Stimulated activated CD4-positive, alpha-beta T cell treated with anti-CD3 and anti-CD28 coated beads, Interleukin-4, amount 100 ng/mL, for 4 hours (primary cell): ENCODE measurements at places on chromosomes 6 and 20.

DNA sequence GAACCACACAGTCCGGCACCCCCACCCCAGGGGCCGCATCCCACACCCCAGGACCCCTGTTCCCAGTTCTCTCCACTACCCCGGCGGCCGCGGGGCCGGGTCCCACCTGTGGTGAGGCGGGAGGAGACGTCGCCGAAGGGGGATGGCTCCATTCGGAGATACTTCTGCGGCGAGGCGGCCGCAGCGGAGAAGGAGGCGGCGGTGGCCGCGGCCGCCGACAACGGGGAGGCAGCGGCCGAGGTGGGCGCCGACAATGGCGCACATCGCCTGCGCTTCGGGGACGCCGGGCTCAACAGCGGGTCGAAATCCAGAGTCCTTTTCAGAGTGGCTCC lies 723 bp downstream of the AKIRIN2 start:
- no peak for DNase-seq

DNA sequence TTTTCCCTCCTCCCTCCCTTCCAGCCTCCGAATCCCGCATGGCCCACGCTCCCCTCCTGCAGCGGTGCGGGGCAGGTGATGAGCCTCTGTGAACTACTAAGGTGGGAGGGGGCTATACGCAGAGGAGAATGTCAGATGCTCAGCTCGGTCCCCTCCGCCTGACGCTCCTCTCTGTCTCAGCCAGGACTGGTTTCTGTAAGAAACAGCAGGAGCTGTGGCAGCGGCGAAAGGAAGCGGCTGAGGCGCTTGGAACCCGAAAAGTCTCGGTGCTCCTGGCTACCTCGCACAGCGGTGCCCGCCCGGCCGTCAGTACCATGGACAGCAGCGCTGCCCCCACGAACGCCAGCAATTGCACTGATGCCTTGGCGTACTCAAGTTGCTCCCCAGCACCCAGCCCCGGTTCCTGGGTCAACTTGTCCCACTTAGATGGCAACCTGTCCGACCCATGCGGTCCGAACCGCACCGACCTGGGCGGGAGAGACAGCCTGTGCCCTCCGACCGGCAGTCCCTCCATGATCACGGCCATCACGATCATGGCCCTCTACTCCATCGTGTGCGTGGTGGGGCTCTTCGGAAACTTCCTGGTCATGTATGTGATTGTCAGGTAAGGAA lies at the start of gene OPRM1:
Gene OPRM1 (plus strand): TSS at position 10 of the 612 bp plus-strand sequence. CDS start 305 bp downstream, at position 315.
- DNase-seq: peak; percentile 3

- no peak for DNase-seq
These were observed 17.3 kb downstream of the PPP1R3G start for GRCh38 chr6:5102267-5102970.

- DNase-seq: no peak
These were observed 171.2 kb upstream of the SULF2 start for GRCh38 chr20:47956268-47956995.

DNA sequence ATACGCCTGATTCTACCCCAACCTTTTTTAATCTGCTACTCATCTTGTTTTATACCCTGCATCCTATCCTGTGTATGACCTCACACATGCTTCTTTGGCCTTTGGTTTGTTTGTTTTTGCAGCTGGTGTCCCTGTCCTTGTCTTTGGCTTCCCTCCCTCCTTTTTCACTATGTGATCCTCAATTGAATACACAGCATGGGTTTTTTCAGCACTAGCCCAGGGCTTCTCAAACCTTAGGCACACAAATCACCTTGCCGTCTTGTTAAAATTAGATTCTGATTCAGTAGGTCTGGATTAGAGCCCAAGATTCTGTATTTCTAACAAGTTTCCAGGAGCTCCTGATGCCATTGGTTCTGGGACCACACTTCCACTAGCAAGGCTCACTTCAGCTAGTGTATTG lies 321.5 kb upstream of the MAN1A1 start:
- DNase-seq: no peak

DNA sequence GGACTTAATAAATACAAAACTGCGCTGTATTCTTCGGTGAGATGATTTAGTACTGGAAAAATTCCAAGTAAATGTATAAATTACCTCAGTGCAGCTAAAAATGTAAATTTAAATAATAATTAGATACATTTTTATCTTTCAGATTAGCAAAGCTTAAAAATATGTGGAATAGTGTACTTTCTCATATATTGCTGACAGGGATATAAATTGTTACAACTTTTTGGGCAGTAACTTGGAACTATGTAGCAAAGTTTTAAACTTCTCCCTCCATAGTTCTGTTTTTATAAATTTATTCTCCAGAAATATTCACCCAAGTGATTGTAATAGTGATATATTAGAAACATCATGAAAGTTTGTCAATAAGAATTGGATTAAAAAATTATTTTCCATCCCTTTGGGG lies 384.6 kb upstream of the CITED2 start:
- no peak for DNase-seq

- no peak for DNase-seq
These were observed 3.0 kb upstream of the PRDM13 start for GRCh38 chr6:99603421-99604165.

- peak; percentile 69 for DNase-seq
These were observed 929 bp downstream of the CDH22 start for GRCh38 chr20:46307139-46307998.

GRCh38 chr6:43736211-43736786 lies 33.7 kb upstream of the VEGFA start:
- DNase-seq: no peak

- DNase-seq: no peak
These were observed 12.1 kb upstream of the MICAL1 start for GRCh38 chr6:109467696-109468095.

- DNase-seq: no peak
These were observed 213.5 kb upstream of the FAM83B start for GRCh38 chr6:54632984-54633565.
